ENCODE measurements at places on chromosomes 2 and 18.
A peak's percentile ranks its signal among the peaks of the same experiment; 100 is the strongest.

DNA sequence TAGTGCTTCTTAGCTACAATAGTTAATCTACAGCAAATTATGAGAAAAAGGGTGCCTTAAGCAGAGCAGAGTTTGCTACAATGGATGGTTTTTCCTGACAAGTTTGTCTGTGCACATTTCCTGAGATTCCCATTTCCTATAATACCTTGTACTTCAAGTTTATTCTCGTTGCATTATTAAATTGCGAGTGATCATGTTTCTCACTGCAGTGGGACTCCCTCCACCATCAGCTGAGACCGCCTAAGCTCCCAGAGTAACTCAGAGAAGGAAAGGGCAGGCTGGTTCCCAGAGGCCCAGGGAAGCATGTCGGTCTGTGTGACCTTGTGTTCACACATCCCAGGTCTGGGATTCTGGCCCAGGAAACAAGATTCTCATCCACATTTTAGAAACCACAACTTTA lies 162.1 kb downstream of the ARL4C start:
- no peak for DNase-seq

DNA sequence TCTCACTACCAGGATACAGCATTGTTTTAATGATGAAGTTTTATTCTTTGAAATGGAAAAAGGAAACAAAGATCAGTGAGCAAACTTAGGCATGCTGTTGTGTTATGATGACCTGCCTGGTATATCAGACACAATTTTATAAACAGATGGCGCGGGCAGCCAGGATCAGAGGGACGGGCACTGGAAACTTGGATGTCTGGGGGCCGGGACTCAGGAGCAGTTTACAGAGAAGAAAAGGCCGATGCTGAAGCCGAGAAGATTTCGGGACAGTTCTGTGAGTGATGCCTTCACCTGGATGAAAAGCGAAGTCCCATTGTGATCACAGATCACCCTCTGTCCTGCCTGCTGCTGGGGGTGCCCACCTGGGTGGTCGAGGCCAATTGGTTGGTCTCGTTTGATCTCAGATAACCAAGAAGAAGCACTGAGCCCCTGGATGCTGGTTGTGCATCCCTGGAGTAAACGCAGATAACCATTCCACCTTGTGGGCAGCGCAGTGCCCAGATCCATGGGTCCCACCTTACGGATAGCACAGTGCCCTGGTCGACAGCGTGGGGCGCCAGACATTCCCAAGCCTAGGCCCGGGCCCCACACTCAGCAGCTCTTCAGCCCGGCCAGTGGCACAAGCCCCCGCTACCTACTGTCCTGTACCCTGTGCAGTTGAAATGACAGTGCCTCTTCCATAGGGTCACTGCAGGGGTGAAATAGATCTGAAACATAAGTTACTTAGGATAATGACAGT lies 182.9 kb upstream of the TPO start:
- no peak for DNase-seq

DNA sequence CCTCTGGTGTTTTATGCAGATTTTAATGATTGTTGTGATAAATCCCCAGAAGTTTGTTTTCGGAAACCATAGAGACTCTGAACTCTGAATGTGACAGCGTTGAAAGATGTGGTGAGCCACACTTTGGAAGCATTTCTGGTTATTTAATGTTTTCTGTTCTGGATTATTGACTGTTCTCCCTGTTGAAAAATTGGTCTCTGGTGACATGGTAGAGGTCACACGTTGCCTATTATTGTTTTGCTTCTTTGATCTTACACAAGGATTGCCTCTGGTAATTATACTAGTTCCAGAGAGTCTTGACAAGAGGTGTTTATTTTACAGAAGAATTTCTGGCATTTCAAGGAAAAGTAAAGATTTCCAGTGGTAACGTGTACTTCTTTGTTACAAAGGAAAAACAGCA lies 127.1 kb downstream of the GREB1L start:
- DNase-seq = no peak

DNA sequence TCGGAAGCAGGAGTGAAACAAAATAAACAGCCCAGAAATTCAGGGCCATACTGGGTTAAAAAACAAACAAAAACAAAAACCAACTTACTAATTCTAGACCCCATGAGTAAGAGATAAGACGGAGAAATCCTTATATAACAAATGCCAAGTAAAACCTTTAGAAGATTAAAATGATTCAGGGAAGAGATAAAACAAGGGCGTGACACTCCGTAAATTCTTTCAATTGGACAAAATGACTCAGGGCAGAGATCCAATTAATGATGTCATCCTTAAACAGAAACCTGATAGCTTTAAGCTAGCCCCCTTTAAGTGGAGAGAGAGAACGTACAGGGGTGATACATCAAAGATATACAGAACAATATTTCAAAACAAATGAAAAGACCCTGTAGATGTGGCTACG lies 317.4 kb downstream of the NBAS start:
- peak; percentile 25 for DNase-seq

- DNase-seq = no peak
These were observed 89.7 kb downstream of the SPTBN1 start for GRCh38 chr2:54545702-54546450.

DNA sequence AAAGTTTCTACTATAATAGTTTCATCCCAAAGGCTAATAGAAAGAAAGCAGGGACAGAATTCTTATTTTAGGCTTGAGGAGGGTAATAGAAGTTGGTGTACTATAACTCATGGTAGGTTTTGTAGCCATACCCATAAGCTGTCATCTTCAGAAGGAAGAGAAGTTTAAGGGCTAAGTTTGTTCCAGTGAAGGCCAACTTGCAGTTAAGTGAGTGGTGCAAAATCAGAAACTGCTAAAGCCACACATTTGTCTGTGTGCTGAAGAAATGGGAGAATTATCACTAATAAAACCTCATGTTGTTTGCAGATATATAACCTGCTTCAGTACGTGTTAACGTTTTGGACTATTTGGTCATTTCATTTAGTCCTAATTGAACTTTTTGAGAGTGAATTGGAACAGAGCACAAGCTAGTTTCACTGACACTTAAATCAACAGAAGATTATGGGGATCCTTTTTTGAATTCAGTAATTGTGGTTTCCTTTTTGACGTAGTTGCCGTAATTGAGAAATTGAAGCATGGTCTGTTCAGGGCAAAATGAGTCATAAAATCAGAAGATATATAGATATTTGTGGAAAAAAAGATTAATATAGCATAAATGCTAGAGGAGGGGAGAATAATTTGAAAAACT lies 69.1 kb downstream of the PHLPP1 start:
- DNase-seq = no peak

DNA sequence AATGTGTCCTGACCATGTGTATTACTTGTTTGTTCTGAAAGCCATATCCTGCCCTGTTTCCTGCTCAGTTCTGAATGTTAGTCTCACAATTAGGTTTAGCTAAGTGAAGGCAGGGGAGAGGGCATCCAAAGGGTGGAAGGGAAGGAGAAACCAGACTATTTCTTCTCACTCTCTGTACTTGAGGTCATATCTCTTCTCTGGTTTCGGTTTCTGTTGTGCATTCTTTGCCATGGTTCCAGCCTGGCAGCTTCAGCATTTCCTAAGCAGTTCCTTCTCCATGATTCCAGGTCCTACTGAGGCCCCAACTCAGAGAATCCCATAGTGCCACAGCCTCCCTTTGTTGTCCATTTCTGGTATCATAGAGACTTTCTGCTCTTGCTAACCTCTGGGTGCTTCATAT lies 40.3 kb upstream of the HNMT start:
- DNase-seq = no peak

DNA sequence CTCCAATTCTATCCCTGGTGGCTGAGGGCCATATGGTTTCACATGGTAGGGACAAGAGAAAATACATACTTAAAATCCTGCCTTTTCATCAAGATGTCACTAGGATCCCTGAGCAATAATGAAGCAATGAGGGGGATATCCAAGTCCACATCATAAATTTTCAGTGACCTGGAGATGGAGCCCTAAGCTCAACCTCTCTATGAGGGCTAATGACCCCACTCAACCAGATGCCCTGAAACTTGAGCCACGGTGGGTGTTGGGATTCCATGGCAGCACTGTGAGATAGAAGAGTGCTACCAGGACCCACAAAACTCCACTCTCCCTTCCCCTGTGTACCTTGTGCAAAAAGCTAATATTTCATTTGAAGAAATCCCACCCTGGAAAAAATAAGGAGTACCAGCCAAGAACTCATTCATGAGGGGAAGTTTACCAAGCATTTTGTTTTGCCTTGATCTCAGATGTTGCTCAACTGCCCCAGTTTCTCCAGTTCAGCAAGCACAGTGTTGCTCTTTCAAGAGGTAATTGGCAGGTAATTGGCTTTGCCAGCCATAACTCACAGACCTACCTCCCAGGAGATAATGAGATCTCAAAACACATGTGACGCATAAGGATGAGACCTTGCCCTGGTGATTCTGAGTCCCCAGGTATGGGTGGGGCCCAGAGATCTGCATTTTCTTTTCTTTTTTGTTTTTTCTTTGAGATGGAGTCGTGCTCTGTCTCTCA lies 51.0 kb upstream of the TTC39C start:
- DNase-seq = no peak

DNA sequence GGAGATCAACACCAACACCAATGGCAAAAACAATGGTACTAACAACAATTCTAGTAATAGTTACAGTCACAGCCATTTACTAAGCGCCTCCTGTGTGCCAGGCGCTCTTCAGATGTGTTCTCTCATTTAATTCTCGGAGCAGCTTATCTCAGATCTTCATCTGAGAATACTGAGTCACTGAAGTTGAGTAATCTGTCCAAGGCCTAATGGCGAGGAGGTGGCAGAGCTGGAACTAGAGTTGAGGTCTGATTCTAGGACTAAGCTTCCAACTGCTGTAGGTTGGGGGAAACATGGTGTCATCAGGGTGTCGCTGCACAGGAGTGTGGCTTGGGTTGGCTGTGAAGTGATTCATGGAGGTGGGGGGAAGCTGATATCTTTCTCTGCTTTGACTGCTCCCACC lies 156.1 kb downstream of the DYSF start:
- DNase-seq = no peak

DNA sequence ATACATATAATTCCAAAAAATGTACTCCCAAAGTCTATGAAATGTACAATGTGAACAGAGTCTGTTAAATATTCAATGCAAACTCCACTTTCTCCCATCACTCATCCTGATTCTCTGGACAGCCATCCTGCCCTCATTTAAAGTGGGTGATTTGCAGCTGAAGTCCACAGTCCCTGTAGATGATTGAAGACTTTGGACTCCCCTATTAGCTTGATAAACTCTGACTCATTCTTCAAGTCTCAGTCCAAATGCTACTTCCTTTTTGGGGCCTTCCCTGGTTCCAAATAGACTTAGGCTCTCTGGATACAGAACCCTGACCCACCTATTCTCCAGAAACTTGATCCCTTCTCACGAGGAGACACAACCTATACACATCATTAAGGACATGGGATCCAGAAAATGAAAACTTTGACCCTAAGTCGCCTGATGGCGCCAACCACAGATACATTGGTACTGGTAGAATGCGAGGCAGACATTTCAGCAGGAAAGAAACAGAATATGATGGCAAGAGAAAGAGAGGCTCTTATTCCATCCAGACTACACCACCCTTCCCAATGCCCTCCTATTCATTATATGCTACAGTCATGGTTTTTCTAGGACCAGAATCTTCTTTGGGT lies 122.7 kb downstream of the VIT start:
- no peak for DNase-seq

GRCh38 chr2:170024721-170025120 lies 153.2 kb upstream of the MYO3B start:
- no peak for DNase-seq

GRCh38 chr2:227862227-227862740 lies 9.1 kb upstream of the DAW1 start:
- DNase-seq = peak; percentile 35

DNA sequence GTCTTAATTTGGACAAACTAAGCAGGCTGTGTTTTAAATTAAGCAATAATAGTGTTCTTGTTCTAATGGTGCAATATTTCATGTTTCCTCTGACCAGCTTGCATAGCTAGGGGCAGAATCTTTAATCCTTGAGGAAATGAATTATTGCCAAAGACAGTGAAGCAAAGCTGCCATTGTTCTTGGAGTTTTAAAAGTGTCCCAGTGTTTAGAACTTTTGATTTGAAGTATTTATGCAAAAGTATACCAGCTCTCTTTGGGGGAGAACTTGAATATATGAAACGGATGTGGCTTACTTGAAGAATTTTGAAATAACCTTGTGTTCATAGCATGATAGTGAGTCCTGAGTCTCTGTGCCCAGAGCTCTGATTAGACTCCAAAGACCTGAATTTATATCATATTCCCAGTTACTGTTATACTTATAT lies 33.4 kb downstream of the ITGA6 start:
- no peak for DNase-seq

DNA sequence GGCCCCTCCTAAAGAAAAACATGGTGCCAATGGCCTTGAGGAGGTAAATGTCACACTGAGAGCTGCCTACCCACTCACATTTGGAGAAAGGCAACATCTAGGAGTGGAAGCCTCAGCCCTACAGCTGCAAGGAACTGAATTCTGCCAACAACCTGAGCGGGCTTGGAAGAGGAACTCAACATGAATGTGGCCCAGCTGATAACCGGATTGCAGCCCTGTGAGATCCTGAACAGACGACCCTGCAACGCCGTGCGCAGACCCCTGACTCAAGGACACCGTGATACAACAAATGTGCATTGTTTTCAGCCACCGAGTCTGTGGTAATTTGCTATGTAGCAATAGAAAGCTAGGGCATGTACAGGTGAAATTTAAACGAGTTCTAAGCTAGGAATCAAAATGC lies 99.4 kb downstream of the MYOM1 start:
- DNase-seq = peak; percentile 21

DNA sequence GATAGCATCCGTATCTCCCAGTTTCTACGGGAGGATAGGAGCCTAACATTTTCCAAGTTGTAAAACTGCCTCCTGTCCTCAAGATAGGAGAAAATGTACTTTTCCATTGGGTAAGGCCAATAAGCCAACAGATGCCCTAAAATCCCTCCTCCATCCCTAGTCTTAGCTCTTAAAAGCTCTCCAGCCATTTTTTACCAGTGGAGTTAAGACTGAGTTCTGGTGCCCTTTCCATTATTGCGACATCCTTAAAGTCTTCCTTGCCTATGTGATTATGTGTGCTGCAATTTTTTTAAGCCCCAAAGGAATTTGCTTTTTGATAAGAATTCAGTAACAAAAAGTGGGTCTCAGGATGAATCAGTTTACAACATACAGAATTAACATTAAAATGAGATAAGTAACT lies 33.0 kb downstream of the LINC00305 start:
- DNase-seq = no peak

DNA sequence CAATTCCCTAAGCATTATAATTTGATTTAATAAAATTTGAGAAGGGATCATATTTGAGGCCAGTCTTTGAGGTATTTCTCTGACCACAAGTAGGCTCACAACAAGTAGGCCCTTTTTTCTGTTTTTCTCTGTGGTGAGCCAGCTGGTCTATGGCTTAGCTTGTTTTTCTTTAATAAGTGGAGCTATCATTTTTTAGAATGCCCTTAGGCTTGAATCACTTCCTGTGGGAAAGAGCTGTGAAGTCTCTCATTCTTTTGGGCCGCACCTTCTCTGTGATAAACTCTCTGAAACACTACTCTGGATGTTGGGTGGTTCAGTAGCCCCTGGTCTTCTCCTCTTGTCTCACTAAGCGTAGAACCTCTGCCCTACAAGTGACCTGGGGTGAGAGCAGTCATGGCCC lies 235.9 kb downstream of the SUCLG1 start:
- DNase-seq = no peak

All from K562 (cell line).